BE2C (cell line): ENCODE measurements at places on chromosomes 5 and 9.
A peak's percentile ranks its signal among the peaks of the same experiment; 100 is the strongest.

DNA sequence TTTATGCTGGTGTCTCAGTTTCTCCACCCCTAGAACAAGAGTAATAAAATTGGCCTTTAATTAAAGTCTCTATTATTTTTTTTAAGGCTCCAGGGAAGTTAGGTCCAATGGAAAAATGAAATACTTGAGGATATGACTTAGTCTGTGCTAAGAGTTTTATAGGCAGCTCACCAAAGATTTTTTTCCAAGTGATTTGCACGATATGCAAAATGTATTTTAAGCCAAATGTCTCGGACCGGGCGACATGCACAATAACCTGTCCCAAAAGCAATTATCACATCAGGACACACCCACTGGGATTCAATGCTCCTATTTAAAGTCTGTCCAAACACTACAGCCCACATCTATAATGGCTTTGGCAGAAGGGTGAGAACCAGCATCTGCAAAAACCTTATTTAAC is 136.1 kb upstream of the ANKH start:
- no peak for DNase-seq

DNA sequence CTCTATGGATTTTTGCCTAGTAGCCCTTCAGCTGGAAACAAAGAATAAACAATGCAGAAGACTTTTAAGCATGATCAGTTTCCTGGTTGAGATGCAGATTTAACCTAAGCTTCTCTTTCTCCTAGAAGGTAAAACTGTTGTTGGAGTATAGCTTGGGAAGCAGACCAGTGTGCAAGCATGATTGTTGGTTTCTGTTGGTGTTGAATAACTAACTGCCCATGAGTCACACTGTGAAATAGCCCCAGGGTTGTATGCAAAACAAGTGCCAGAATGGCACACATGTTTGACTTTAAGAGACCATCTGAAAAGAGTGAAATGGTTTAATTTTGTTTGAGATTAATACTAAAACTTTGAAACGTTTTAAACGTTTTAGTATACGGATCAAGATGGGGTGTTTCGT is 227.1 kb downstream of the ARHGEF28 start:
- DNase-seq, result no peak

GRCh38 chr5:45694971-45695803 is 993 bp downstream of the HCN1 start:
- peak; percentile 67 for DNase-seq

GRCh38 chr9:6040077-6040476 is 24.7 kb upstream of the RANBP6 start:
- DNase-seq, result no peak

DNA sequence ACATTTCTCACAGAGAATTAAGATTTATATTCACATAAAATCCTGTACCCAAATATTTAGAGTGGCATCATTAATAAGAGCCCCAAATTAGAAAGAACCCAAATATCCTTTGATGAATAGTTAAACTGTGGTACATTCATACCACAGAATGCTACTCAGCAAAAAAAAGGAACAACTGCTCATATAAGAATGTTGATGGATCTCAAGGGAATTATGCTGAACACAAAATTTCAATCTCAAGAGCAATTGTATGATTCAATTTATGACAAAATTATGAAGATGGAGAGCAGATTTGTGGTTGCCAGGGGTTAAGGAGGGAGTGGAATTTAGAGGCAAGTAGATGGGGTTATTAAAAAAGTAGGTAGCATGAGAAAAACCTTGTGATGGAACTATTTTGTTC is 4.5 kb upstream of the PAIP1 start:
- DNase-seq, result no peak
